ENCODE measurements at places on chromosomes 7 and 10. TPM values are rescaled to one million over a fixed set of nuclear protein-coding genes. Genes with fewer than 3 reads are reported as not detected.
A peak's percentile ranks its signal among the peaks of the same experiment; 100 is the strongest.

DNA sequence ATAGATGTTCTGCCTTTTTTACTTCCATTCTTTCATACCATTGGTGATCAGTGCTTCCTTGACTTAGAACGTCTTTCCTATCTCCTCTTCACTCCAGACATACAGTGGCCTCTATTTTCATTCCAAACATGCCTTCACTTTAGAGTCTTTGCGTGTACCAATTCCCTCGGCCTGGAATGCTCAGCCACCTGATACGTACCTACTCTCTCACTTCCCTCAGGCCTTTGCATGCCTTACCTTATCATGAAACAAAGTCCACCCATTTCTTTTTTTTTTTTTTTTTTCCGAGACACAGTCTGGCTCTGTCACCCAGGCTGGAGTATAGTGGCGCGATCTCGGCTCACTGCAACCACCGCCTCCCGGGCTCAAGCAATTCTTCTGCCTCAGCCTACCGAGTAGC lies 2.2 kb upstream of the CCNJ start:
- DNase-seq = no peak

- DNase-seq = no peak
These were observed 159.2 kb upstream of the FOXP2 start for GRCh38 chr7:114255404-114255841.

GRCh38 chr7:87212498-87212897 lies 7.0 kb downstream of the TMEM243 start:
- no peak for DNase-seq

DNA sequence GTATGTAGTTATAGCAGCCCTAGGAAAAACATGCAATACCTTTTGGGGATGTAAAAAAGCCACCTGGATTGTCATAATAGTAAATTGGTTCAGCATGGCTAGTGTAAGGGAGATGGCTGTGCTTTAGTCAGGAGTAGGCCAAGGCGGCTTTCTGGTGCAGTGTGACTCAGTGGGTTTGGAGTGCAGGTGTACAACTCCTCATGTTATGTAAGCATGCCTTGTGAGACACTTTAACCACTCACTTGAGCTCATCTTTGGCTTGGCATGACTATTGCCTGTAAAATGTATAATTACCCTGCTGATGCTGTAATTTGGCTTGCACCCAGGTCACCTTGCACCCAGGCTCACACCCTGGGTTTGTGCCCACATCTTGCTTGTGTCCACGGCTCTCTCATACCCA lies 239.2 kb upstream of the GLI3 start:
- DNase-seq = no peak

GRCh38 chr10:34015700-34016099 lies 681.2 kb upstream of the NRP1 start:
- no peak for DNase-seq

DNA sequence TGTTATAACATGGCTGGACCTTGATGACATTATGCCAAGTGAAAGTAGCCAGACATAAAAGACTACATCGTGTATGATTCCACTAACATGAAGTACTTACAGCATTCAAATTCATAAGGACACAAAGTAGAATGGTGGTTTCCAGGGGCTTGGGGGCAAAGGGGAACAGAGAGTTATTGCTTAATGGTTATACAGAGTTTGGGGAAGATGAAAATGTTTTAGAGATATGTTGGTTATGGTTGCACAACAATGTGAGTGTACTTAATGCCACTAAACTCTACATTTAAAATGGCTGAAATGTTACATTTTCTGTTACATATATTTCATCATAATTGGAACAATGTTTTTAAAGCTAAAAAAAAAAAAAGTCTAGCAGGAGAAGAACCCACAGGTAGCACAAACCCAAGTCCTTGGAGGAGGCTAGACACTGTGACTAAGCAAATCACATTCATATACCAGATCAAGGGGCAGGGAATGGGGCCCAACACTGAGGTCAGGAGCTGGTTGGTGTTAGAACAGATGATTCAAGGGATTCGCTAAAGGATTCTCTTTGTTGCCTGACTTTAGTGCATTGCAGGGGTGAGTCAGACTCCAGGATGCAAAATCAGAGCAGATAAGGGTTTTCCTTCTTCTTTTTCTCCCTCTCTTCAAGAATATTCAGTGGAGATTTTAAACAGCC lies 25.1 kb upstream of the AOAH start:
- DNase-seq = no peak

- peak; percentile 35 for DNase-seq
These were observed 46.5 kb upstream of the IL6 start for GRCh38 chr7:22680482-22680911.

GRCh38 chr7:32071466-32072091 lies 1.4 kb upstream of the PDE1C start:
- no peak for DNase-seq

DNA sequence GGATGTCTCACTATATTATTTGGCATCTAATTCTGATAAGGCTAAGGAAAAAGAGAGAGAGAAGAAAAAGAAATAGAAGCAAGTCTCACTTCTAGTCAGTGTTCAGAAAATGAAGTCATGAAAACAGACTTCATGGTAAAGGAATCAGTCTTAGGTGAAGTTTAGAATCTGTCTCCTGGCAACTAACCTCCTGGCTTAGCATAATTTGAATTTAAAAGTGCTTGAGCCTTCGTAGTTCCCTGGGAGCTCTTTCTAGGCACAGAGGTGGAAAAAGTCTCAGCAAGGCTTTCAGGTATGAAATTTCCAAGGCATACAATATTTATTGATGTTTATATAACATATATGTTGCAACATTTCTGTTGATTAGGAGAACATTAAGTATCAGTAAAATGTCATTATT lies 10.4 kb downstream of the CHRM2 start:
- no peak for DNase-seq

GRCh38 chr10:27464993-27465392 lies 39.1 kb upstream of the RAB18 start:
- peak; percentile 34 for DNase-seq

DNA sequence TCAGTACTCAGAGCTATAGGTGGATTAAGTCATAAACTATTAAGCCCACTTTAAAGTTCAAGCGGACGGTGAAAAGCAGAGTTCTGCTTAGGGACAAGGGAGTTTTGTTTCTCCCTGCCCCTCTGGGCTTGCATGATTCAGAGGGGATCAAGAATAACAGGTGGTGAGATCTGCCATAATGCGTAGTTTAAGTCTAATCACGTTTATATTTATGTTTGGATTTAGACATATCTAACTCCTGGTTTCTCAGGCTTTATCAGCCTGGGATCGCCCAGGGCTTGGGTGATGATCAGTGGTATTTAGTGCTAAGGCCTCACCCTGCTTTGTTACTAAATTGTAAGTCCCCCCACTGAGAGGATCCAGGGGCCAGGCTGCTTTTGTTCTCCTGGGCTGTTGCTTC lies 335.4 kb upstream of the NRP1 start:
- no peak for DNase-seq

DNA sequence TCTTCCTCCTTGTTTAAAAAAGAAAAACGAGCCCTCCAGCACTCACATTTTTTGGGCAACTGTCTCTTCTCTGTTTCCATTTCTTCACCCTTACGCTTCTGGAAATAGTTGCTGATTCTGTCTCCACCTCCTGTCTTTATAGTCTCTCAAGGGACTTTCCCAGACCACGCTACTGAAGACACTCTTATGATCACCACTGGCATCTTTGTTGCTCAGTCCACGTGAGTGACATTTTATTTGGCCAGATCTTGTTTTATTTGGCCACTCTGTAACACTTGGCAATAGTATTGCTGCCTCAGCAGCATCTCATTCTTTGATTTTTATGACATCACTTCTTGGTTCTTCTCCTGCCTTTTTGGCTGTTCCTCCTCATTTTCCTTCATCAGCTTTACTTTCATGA lies 21.6 kb upstream of the NME8 start:
- no peak for DNase-seq

DNA sequence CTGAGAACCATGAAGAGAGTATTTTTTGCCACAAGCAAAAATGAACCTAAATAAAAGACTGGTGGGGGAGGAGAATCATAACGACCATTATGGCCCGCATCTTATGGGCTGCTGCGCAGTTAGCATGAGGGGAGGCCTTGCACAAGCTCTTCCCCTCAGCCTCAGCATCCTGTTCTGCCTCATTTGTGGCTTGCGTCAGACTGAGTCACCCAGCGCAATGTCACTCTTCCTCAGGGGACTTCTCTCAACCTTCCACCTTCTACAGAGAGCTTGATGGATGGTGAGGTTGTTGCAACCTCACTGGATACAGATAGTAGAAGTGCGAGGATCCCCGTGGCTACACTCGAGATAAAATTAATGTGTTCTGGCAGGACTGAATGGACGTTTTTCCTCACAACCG lies 16.8 kb upstream of the GPR15LG start:
- peak; percentile 75 for DNase-seq

- no peak for DNase-seq
These were observed 244.1 kb upstream of the AKR1E2 start for GRCh38 chr10:4581929-4582328.

- no peak for DNase-seq
These were observed 37.4 kb upstream of the GSAP start for GRCh38 chr7:77453531-77453930.

- no peak for DNase-seq
These were observed 162.6 kb downstream of the FAM107B start for GRCh38 chr10:14611968-14612693.

DNA sequence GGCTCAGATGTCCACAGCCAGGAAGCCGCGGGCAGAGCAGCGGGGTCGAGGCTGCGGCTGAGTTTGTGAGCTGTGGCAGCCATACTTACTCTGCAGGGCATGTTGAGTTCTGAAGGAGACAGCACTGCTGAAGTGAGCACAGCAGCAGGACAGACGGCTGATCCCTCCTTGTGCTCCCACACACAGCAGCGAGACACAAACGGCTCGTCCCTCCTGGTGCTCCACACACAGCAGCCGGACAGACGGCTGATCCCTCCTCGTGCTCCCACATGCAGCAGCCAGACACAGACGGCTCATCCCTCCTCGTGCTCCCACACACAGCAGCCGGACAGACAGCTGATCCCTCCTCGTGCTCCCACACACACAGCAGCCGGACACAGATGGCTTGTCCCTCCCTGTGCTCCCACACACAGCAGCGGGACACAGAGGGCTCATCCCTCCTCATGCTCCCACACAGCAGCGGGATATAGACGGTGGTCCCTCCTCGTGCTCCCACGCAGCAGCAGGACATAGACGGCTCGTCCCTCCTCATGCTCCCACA lies 305.1 kb downstream of the PTPRN2 start:
- no peak for DNase-seq

DNA sequence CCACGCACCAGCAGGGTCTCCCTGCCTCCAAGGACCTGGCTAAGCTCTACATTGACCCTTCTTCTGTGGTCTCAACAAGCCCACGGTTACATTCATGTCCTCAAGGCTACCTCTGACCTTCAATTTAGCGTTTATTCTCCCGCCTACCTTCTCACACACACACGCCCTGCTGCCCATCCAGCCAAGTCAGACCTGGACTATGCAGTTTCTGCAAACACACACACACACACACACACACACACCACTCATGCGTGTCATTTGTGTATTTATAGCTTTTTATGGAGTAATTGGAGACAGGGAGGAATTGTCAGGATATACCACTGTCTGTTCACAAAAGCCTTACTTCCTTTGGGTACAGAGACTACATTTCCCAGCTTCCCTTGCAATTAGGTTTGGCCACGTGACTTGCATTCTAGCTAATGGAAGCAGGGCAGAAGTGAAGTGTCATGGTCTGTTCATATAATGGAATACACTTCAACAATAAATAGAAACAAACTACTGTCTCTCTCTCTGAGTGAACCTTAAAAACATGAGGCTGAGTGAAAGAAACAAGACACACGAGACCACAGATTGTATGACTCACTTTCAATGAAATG lies 53.8 kb upstream of the CPXM2 start:
- no peak for DNase-seq

DNA sequence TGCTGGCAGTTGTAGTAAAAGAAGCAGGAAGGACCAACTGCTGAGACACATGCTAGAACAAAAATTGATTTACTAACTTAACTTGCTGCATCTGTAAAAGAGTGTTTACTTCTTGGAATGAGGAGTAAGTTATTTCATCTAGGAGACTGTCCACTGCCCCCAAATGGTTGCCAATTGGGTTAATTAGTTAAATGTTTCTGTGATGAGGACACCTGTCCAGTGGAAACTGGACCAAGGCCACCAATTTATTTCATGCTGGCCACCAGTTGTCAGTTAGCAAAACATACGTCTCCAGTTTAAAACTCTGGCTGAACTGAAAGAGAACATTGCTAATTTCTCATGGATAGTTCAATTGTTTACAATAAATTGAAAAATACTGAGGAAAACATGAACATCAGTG lies 191.7 kb downstream of the PPP1R9A start:
- DNase-seq = no peak

DNA sequence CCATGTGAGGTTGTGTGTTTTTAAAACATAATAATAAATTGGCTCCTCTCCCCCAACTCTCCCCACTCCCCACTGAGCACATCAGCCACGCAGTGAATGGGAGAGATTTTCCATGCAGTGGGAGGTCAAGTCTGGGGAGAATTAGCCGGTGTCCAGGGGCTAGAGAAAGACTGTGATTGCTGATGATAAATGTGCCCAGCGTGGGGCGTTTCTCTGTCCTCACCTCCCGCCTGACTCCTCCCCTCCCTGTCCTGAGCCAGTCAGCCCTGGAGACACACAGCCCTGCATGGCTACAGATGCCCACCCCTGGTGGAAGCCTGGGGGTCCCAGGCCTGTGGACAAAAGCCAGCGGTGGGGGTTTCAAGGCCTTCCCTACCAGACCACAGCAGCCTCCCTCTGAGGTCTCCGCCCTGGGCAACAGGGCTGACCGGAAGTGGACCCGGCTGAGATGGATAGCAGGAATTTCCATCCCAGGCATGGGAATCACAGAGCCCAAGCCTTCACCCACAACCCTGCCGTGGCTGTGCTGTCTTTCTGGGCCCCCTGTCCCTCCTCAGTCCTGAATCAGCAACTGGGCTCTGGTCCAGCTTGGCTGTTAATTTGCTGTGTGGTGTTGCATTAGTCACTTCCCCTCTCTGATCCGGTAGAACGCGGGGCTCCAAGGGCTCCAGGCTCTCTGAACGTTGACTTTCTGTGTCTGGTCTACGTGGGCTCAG lies 46.8 kb upstream of the SLC29A3 start:
- no peak for DNase-seq

GRCh38 chr10:7478727-7479457 lies 68.1 kb upstream of the SFMBT2 start:
- no peak for DNase-seq

DNA sequence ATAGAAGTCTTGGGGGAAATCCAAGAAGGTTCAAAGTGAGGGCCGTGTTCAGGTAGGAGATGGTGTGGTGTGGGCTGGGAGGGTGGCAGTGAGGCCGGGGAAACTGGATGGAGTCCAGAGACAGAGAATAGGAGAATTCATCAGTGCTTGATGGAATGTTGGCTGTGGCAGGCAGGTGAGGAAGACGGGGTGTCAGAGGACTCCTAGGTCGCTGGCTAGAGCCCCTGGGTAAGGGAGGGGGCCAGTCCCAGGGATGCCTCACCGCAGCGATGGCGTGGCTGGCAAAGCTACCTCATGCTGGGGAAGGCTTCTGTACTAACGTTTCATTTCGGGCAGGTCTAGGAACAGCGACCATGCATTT lies 373.0 kb downstream of the RPS24 start:
- no peak for DNase-seq

The CYP3A5 gene
- total RNA-seq = not detected

The FANK1 gene
- total RNA-seq = not detected

The ADAM12 gene
- total RNA-seq = 0.60 TPM

The NAMPT gene
- 65.5 TPM for total RNA-seq

The CCDC136 gene
- 5.6 TPM for total RNA-seq

The ADARB2 gene
- 0.99 TPM for total RNA-seq

The TEX36 gene
- total RNA-seq = not detected

The RHOBTB1 gene
- total RNA-seq = not detected

The LIPN gene
- total RNA-seq = not detected

The GCK gene
- total RNA-seq = not detected

The DOCK4 gene
- total RNA-seq = 0.10 TPM

The H2BK1 gene
- total RNA-seq = not detected

The CALN1 gene
- total RNA-seq = not detected

The ZPBP gene
- total RNA-seq = not detected

The POM121L12 gene
- not detected for total RNA-seq

The HMX3 gene
- not detected for total RNA-seq

Data from activated CD8-positive, alpha-beta T cell treated with anti-CD3 and anti-CD28 coated beads, Interleukin-2, amount 10 ng/mL, durations not matched to agents 7 days and 5 days (primary cell).